ENCODE measurements at places on chromosomes 7 and 10.
A peak's percentile ranks its signal among the peaks of the same experiment; 100 is the strongest.

DNA sequence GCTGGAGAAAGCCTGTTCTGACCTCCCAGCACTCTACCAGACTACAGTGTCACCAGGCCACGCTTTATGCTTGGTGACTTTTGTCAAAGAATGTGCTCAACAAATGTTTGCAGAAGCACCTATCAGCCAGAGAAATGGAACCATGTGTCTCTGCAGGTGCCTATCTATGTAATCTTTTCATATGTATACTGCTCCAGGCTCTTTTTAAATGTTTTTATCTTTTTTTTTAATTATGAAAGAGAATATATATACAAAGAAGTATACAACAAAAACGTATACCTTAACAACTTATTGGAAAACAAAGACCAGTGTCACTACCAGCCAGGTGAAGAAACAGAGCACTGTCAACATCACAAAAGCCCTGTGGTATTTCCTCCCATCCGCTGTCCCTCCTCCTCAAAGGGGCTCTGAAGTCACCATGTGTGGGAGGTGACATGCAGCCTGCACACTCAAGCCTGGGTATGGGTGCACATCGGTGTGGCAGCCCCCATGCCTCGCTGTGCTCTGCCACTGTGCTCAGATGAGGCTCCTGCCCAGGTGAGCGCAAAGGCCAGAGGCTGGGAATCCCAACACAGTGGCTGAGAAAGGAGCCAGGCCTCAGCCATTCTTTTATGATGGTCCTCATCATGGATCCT, 120.6 kb downstream of the CLEC2L start:
- no peak for DNase-seq

DNA sequence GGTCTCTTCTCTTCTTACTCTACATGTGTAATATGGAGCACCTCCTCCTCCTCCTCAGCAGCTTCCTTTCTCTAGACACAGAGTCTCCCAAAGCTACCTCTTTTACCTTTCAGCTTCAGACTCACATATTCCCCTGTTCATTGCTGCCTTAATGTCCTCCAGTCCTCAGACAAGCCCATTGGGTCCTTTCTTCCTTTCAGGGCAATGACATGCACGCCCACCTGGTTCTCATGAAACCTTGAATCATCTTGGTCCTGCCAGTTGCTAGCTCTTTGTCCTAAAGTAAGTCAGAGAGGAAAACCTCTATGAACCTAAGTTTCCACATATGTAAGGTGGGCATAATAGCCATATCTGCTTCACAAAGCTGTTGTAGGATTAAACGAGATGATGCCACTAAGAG, 227.0 kb downstream of the RPS24 start:
- no peak for DNase-seq

- no peak for DNase-seq
Measured at GRCh38 chr7:138962561-138963270, 18.5 kb downstream of the KIAA1549 start.

DNA sequence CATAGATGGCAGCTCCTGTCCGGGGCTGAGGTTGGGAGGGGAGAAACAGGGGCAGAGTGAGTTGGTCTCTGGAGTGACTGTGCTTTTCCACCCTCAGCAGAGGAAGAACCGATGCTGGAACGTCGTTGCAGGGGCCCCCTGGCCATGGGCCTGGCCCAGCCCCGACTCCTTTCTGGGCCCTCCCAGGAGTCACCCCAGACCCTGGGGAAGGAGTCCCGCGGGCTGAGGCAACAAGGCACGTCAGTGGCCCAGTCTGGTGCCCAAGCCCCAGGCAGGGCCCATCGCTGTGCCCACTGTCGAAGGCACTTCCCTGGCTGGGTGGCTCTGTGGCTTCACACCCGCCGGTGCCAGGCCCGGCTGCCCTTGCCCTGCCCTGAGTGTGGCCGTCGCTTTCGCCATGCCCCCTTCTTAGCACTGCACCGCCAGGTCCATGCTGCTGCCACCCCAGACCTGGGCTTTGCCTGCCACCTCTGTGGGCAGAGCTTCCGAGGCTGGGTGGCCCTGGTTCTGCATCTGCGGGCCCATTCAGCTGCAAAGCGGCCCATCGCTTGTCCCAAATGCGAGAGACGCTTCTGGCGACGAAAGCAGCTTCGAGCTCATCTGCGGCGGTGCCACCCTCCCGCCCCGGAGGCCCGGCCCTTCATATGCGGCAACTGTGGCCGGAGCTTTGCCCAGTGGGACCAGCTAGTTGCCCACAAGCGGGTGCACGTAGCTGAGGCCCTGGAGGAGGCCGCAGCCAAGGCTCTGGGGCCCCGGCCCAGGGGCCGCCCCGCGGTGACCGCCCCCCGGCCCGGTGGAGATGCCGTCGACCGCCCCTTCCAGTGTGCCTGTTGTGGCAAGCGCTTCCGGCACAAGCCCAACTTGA, 2.7 kb downstream of the REPIN1 start:
- no peak for DNase-seq

- DNase-seq = no peak
Measured at GRCh38 chr10:114806562-114807391, 14.8 kb upstream of the FHIP2A start.

GRCh38 chr10:100661520-100661919, 83.9 kb upstream of the PAX2 start:
- no peak for DNase-seq

DNA sequence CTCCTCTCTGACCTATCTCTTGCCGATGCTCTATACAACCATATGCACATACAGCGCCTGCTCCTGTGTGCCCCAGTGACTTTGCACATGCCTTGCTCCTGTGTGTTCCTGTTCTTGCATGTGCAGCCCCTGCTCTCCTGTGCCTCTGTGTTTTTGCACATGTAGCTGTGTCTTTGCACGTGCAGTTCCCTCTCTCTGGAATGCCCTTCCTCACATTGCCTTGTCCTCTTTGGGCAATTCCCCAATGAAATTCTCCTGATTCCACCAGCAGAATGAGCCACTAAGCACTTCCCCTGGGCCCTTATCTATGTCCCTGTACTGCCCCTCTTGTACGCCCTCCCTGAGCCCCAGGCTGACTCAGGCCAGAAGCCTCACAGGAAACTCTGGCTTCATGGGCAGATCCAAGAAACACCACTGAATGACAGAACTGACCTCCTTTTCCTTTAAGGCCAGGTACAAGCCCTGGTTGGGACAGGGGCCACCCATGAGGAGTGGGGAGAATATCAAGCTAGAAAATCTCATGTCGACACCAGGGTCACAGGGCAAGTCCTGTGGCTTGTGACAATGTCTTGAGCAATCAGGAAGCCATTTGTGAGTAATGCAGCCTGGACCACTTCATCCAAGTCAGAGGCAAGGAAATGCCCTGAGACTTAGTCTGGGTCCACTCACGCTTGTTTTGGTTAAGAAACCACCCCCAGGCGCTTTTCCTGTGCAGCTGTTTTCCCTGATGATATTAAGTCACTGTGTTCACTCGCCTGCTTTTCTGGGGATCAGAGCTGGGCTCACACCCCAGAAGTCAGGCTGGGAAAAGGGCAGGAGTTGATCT, 1.9 kb upstream of the ARHGAP22 start:
- no peak for DNase-seq

- DNase-seq = no peak
Measured at GRCh38 chr7:37833107-37833817, 15.1 kb upstream of the NME8 start.

GRCh38 chr10:73226663-73227062, 20.4 kb downstream of the DNAJC9 start:
- no peak for DNase-seq

DNA sequence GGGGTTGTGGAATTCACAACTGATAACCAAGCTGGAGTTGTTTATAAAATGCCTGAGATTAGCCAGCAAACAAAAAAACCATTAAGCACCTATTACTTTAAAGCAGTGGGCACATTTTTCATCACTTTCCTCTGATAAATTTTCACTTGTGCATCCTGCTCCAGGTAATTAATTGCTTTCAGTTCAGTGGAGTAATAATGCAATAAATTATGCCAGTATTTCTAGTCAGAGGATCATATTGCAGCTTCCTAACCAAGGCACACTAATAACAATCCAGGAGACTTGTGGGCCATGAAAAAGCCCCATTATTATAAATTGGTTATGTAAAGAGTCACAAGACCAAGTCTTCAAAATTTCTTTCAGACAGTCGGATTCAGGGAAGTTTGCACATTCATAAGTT, 193.2 kb downstream of the LRMDA start:
- no peak for DNase-seq

DNA sequence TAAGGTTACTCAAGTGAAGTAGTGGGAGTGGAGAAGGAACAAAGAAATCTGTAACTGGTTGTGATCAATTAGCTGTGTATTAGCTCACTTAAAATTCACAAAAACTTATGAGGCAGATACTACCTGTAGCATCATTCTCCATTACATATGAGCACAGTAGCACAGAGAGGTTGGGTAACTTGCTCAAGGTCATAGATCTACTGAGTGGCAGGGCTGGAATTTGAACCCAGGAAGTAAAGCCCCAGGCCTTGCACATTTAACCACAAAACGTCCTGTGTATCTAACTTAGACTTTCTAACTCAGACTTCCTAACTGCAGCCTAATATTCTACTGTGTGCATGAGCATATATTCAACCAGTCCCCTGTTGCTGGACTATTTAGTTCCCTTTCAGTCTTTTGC, 5.6 kb upstream of the SLF2 start:
- DNase-seq = no peak

DNA sequence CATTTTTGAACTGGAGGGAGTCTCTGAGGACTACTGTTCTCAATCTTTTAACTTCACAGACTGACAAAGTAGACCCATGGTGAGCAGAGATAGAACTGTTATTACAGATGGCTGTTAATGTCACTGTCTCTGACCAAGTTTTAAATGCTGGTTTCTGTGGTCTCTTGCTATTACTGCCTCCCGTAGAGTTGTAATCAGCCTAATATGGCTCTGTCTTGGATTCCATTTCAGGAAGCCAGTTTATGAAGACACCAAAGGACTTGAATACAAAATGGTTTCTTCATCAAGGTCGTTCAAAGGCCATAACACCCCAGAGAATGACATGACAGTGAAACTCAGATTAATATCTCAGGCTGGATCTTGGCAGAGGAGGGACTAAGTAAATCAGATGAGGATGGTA, 3.9 kb downstream of the SFRP4 start:
- no peak for DNase-seq

DNA sequence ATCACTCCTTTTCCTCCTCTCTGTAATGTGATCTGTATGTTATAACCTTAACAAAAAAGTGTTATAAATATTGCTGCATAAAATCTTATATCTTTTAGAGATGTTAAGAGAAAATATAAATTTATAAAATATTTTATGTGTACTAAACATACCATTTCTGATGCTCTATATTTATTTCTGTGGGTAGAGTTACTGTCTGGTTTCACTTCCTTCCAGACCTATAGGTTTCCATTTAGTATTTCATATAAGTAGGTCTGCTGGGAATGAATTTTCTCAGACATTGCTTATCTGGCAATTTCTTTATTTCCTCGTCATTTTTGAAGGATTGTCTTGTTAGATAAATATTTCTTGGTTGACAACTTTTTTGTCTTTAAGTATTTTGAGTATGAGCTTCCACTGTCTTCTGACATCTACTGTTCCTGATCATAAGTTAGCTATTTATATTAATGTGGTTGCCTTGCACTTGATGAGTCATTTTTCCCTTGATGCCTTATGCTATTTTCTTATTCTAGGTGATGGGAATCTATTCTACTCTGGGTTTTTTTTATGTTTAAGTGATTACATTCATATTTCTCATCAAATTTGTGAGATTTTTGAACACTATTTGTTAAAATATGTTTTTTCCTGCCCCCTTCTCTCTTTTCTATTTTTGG, 11.2 kb upstream of the THSD7A start:
- no peak for DNase-seq

GRCh38 chr10:11113156-11113555, 95.5 kb downstream of the CELF2 start:
- peak; percentile 14 for DNase-seq

DNA sequence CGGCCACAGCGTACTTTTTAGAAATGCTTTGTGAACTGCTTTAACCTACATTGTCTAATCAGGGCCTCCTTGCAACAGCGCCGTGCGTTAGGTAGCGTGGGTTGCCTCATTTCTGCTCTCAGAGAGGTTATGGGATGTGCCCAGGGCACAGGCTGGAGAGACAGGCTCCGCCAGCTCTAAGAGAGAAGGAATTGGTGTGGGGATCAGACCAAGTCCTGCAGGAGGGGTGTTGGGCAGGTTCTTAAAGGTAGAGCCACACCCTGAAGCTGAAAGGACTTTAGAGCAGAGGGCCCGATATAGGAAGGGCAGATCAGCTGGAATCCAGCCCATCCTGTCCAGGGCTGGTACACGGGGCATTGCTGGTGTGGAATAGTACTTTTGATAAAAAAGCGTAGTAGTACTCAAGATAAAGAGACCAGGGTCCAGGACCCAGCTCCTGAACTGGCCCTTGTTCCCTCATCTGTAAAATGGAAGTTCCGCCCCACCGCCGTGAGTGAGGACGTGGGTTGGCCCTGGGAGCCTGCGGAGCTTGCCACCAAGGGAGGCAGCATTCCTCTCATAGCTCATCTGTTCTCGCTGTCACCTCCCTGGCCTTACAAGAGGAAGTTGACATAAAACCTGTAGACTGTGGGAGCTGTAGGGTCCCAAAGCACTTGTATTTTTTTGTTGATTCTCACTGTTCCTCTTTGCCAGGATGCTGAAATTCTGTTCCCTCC, 37.2 kb downstream of the TMEM120A start:
- no peak for DNase-seq

DNA sequence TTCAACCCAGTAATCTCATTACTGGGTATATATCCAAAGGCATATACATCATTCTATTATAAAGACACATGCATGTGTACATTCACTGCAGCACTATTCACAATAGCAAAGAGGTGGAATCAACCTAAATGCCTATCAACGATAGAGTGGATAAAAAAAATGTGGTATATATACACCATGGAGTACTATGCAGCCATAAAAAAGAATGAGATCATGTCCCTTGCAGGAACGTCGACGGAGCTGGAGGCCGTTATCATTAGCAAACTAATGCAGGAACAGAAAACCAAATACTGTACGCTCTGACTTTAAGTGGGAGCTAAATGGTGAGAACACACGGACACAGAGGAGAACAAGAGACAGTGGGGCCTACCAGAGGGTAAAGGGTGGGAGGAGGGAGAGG, 105.5 kb downstream of the SLC25A13 start:
- no peak for DNase-seq

DNA sequence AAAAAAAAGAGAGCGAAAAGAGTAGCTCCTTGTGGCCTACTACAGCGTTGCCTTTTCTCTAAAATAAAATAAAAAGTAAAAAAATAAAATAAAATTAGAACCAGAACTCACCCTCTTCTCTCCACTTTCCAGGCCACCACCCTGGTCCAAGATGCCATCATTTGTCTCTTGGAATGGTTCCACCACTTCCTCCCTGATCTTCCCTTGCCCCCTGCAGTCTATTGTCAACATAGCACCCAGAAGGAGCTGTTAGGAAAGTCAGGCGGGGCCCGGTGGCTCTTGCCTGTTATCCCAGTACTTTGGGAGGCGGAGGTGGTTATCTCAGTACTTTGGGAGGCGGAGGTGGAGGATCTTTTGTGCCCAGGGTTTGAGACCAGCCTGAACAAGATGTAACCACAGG, 7.6 kb upstream of the GRID2IP start:
- no peak for DNase-seq

DNA sequence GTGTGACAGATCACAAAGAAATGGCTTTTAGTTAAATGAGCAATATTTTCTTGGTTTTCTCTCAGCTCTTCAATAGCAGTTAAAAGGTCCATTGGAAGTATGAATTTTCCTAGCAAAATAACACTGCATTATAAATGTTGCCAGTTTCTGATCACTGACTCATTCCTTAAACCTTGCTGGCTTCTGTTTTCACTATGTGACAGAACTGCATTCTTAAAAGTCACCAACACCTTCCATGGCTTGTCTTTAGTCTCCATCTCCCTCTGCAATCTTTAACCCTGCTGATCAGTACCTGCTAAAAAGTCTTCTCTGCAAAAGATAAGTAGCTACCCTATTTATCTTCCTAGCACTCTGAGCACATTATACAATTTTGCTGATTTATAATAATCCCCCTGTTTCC, 405.0 kb upstream of the LRRN3 start:
- no peak for DNase-seq

Data from GM18507 (cell line).